Activated CD4-positive, alpha-beta T cell treated with anti-CD3 and anti-CD28 coated beads for 4 hours (primary cell): ENCODE measurements at places on chromosomes 3 and 15.

- no peak for DNase-seq
Observed at GRCh38 chr3:45021524-45022297, 4.4 kb upstream of the CLEC3B start.

- no peak for DNase-seq
Observed at GRCh38 chr15:45262906-45263461, 10.9 kb downstream of the SLC28A2 start.

DNA sequence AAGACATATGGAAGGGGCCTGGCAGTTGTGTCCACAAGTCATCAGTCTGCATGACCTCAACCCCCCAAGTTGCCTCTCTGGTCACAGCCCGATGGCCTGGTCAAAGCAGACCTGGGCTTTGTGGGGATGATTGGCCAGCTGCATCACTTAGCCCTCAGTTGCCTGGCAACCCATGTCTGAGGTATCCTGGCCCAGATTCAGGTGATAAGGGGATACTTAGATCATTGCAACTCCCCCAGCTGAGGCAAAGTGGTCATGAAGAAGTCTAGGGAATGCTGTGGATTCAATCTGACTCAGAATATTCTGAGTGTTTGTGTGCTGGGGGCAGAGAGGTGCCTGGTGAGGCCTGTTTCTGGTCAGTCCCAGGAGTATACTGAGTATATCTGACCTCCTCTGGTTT lies 5.0 kb downstream of the GPR156 start:
- no peak for DNase-seq

GRCh38 chr15:39855400-39855799 lies 64.7 kb downstream of the GPR176 start:
- DNase-seq = no peak

GRCh38 chr15:91165850-91166249 lies 65.8 kb downstream of the SV2B start:
- no peak for DNase-seq

- no peak for DNase-seq
Observed at GRCh38 chr3:179615458-179616173, 11.0 kb downstream of the NDUFB5 start.

DNA sequence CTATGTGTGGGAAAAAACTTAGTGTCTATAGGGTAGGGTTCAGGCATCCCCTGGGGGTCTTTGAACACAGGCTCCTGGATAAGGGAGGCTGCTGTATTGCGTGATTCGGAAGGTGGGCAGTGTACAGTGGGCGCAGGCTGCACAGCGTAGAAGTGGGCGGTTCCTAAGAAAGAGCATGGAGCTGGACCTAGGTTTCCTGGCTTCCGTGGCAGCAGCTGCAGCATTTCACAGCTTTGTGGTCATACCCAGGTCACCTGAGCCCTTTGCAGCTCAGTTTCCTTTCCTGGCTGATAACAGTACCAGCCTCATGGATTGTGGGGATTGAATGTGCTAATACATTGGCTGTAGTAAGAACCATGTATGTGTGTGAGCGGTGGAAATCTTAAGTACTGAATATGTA lies 22.2 kb downstream of the CFAP100 start:
- DNase-seq = no peak

DNA sequence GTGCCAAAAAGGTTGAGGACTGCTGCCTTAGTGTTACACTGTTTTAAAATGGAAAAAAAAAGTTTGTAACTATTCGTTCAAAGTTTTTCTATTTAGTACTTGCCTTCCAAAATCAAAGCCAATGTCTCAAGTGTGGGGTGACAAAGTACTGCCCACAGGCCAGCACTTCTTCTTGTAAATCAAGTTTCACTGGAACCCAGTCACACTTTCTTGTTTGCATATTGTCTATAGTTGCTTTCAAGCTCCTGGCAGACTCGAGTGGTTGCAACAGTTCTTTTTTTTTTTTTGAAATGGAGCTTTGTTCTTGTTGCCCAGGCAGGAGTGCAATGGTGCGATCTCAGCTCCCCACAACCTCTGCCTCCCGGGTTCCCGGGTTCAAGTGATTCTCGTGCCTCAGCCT lies 75.3 kb upstream of the RPL35A start:
- no peak for DNase-seq
